ENCODE measurements at places on chromosomes 4 and X.

DNA sequence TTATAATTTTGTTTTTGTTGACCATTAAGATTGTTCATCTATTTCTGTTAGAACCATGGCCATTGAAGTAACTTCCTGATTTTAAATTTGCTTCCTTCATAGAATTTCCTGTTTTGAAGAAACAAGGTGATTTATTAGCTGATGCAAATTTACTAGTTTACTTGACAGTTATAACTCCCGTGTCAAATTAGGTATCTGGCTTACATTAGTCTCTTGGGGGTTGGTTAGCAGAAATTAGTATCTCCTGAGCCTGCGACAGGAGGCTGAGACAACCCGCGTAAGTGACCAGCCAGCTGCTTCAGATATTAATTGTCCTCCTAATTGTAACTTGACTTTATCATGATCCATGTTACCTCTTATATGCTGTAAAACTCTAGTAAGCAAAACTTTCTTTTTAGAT, 154.3 kb downstream of the CFAP299 start:
- no peak for DNase-seq

DNA sequence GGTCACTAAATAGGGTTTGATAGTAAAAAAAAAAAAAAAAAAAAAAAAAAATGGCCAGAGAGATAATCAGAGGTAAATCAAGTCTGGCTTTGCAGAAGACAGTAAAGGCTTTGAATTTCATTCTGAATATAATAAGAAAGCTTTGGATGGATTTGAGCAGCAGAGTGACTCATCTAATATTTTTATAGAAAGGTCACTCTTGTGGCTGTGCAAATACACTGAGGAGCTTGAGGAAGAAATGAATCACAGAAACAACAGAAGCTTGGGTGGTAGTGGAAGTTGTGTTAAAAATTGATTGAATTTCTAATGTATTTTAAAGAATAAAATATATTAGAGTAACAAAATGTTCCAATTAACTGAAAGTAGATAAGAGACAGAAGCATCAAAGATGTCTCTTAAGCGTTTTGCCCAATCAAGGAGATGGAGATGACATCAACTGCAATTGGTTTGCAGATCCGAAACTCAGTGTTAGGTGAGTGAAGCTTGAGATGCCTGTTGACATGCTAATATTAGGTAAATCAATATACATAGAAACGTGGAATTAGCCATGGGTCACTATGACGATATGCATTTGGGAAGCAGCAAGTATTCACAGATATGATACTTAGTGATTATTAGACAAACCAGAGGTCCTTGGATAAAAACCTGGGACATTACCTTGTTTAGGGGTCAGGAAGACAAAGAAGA, 280.5 kb downstream of the GPM6A start:
- peak; percentile 41 for DNase-seq

- peak; percentile 19 for DNase-seq
These were observed 388.4 kb upstream of the SPOCK3 start for GRCh38 chr4:167622481-167623240.

GRCh38 chr4:152221816-152222516, 313.9 kb downstream of the FBXW7 start:
- no peak for DNase-seq

- DNase-seq, result no peak
These were observed 156.5 kb upstream of the ARHGAP24 start for GRCh38 chr4:85318415-85318814.

DNA sequence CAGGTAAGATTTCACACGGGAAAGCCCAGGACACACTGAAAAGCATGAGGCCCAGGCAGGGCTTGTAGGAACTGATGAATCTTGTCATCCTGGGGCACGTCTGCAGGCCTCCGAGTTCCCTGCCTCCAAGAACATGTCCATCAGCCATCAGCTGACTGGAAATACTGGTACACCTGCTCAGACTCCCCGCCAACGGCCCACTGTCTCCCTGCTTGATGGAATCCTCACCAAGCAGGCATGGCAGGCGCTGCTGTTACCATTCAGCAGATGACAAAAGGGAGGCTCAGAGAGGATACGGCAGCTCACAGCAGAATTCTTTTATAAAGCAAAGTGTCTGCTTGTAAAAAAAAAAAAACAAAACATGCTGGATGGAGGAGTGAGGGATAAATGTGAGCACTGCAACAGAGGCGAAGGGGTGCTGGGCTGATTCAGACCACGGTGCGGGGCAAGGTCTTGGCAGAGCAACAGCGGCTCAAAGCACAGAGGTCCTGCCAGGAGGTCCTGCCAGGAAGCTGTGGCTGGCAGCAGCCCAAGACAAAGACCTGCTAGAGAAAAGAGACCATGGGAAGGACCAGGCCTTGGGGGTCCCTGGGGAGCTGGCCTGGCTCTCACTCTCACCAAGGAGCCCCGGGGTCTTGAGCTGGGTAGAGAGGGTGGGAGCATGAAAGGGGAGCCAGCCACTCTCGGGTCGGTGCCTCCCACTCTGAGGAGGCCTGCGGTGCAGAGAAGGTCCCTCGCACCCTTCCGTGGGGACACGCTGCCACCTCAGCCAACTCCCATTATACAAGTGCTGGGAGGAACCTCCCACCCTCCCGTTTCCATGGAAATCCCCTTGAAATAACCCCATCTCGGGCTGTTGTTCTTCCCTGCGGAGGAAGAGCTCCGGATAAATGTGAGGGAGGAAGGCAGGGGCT, 25.6 kb downstream of the PPP2R2C start:
- DNase-seq, result no peak

DNA sequence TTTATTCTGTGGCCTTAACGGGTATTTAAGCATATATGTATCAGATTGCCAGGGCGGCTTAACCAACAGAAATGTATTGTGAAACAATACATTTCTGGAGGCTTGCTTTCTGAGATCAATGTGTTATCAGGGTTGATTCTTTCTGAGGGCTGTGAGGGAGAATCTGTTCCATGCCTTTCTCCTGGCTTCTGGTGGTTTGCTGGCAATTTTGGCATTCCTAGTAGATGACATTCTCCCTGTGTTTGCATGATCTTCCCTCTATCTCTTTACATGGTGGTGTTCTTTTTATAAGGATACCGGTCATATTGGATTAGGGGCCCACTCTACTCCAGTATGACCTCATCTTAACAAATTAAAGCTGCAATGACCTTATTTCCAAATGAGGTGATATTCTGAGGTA, 16.9 kb upstream of the CEP135 start:
- peak; percentile 50 for DNase-seq

- DNase-seq, result no peak
These were observed 1.4 kb downstream of the COX7B start for GRCh38 chrX:77900688-77901087.

DNA sequence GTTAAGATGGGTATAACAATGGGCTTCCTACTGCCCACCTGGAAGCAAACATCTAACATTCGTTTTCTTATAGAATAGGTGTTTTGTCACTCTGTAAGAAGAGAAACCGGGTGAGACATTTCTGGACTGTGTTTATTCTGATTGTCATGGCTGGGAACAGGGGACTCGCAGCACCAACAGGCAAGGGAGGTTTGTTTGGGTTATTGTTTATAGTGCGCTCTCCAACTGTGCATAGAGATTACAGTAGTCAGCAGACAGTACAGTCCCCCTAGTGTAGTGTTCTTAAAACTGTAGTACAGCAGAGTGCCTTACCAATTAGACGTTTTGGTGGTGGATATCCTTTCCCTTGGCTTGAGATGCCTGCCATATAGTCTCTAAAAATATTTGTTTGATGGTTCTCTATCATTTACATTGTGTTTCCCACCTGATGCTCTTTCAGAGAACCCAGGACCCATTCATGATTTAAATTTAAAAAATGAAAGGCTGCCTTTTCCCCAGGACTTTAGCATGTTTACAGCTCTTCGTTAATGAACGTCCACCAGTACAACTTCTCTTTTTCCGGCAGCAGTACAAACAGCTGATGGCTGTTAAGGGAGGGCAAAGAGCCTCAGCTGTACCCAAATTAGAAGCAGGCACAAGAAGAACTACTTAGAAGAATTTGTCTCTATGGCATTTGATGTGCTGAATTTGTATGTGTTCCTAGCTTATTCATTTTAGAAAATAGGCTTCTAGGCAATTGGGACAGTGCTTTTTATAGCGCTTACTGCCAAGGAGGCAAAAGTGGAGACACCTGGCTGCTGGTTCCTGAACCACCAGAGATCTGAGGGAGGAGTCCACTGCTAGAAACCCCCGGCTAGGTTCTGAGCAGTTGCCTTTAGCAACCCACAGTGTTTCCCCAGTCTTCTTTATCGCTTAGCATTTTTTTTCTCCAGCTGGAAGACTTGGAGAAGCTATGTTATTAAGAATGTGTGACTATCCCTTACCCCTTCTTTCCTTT, 1.0 kb upstream of the RNF150 start:
- no peak for DNase-seq

GRCh38 chr4:77156533-77156911, 485 bp upstream of the CCNG2 start:
- peak; percentile 99 for DNase-seq

DNA sequence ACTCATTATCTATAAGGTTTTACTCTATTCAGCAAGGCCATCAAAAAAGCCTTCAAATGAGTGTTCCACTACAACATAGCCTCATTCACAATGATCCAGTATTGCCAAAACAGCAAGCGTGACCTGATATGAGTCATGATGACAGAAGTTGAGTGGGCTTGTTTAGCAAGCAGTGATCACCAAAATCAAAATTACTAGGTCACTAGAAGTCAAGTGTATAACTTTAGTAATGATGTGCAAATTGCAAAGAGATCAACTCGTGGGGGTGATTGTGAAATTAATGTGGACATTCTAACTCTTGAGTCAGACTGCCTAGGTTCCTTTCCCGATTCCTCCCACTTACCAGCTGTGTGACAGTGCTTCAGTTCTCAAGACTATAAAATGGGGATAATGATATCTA, 124.5 kb downstream of the CHM start:
- DNase-seq, result no peak

DNA sequence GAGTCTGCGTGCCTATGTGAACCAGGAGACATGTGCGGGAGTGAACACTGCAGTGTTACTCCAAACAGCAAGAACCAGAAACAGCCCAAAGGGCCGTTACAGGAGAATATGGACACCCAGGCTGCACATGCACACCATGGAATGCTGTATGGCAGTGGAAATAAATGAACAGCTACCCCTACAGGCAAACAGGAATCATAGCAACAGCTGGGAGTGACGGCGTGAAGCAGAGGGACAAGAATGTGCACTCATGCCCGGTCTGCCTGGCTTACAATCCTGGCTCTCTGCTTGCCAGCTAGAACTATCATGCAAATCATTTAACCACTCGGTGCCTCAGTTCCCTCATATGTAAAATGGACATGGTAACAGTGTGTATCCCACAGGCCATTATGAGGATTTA, 16.6 kb downstream of the GPKOW start:
- peak; percentile 0 for DNase-seq

DNA sequence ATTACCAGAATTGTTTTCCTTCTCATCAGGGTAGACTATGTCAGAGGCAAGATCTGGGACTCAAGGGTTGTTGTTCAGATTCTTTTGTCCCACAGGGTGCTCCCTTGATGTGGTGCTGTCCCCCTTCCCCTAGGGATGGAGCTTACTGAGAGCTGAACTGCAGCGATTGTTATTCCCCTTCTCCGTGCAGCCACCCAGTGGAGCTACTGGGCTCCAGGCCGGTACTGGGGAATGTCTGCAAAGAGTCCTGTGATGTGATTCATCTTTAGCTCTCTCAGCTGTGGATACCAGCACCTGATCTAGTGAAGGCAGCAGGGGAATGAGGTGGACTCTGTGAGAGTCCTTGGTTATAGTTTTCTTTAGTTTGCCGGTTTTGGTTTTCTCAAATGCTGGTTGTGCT, 247.4 kb upstream of the HAND2 start:
- no peak for DNase-seq

GRCh38 chr4:188454575-188454974, 315.3 kb downstream of the TRIML1 start:
- DNase-seq, result no peak

DNA sequence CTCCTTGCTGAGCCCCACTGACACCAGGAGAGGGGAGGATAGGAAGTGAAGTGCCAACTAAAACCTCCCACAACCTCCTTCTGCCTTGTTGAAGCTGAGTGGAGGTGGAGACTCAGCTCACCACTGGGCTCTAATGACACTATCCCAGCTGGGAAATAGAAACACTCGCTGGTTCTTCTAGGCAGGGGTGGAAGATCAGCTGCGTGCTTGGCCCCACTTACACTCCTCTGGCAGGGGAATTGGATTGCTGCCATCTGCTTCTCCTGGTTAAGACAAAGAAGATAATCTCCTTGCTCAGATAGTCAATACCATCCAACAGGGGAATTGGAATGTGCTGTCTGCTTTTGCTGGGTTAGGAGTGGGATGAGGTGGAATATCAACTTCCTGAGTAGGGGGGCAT, 392.5 kb downstream of the ZNF674 start:
- DNase-seq, result no peak

DNA sequence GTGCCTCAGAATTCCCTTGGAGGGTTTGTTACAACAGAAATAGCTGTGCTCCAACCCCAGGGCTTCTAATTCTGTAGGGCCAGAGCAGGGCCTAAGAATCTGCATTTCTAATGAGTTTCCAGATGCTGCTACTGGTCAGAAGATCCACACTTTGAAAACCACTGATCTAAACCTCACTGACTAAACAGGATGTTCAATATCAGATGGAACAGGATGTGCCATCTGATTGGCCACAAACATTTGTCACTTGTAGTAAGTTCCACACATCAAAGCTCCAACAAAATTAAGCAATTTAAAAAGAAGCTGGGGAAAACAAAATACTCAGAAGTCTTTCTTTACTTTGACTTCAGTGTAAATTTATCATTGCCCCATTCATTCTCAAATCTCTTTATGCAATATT, 14.3 kb downstream of the CASK start:
- DNase-seq, result no peak

GRCh38 chr4:78005086-78005485, 52.0 kb upstream of the FRAS1 start:
- DNase-seq, result no peak

DNA sequence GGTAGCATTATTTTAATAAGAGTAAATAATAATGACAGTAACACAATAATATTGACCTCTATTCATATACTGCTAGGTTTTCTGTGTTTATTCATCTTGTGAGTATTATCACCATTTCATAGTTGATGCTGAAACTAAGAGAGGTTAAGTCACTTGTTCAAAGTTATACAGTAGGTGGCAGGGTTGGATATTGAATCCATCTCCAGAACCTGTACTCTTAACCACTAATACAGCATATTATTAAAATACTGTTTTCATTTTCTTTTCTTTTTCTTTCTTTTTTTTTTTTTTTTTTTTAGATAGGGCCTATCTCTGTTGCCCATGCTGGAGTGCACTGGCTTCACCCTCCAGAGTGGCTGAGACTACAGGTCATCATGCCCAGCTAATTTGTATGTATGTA, 7.1 kb upstream of the ELF2 start:
- DNase-seq, result no peak

GRCh38 chrX:113512700-113513395, 672.2 kb upstream of the AMOT start:
- peak; percentile 60 for DNase-seq

DNA sequence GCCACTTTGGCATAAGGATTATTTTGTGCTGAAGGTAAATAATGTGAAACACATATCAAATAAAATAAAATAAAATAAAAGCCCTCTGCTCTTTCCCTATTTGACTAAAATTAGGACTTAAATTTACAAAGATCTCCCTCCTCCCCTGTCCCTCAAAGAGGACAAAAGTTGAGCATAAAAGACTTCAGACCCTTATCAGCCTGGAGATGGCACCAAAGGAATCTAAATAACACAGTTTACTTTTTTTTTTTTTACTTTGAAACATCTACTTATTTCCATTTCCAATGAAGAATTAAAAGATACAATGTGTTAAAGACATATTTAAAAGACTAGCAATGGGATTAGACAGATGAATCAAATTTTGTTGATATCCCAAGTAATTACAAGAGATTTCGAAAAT, 89.7 kb downstream of the EPHA5 start:
- no peak for DNase-seq

GRCh38 chrX:68994135-68994890, 165.5 kb downstream of the EFNB1 start:
- no peak for DNase-seq

Data from fibroblast of skin of left biceps (primary cell).